T-helper 9 cell (primary cell): ENCODE measurements at places on chromosomes 12 and 14.

DNA sequence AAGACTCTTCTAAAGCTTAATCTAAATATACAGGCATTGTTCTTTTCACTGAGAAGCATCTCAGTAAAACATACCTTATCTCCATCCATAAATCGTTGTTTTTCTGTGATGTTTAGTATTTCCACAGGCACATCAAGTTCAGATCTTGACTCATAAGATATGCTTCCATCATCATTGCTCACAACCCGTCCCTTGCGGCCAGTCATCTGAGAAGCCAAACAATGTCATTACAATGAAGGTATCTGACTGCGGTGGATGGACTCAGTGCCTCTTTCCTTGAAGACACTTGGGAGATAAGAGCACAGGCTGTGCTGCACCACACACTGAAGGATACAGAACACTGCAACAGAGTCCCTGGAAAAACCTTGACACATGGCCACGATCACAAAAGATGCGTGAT, 44.8 kb downstream of the SBNO1 start:
- no peak for DNase-seq

DNA sequence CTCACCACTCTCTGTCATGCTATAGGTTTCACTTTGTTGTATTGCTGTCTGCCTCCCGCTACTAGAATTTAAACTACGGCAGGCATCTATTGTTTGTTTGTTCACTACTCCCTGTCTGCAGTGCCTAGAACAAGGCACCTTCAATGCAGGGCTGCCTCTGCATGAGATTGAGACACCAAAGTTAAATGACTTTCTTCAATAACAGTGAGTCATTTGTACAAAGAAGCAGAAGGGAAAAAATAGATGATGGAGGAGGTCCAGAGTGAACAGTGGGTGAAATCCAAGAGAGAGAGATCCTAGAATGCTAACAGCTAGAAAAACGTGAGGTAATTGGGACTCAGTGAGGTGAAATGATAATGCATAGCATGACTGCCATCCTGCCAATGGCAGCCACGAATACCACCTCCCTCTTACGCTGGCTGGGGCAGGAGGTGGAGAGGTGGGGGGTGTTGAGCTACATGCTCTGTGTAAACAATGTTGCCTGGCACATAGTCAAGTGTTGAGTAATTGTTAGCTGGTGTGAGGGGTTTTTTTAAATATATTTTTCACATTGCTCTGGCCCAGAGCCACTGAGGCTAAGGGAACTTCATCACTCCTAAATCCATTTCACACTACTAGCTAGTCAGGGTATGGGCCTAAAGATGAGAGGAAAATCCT, 367.6 kb downstream of the RPS29 start:
- no peak for DNase-seq

DNA sequence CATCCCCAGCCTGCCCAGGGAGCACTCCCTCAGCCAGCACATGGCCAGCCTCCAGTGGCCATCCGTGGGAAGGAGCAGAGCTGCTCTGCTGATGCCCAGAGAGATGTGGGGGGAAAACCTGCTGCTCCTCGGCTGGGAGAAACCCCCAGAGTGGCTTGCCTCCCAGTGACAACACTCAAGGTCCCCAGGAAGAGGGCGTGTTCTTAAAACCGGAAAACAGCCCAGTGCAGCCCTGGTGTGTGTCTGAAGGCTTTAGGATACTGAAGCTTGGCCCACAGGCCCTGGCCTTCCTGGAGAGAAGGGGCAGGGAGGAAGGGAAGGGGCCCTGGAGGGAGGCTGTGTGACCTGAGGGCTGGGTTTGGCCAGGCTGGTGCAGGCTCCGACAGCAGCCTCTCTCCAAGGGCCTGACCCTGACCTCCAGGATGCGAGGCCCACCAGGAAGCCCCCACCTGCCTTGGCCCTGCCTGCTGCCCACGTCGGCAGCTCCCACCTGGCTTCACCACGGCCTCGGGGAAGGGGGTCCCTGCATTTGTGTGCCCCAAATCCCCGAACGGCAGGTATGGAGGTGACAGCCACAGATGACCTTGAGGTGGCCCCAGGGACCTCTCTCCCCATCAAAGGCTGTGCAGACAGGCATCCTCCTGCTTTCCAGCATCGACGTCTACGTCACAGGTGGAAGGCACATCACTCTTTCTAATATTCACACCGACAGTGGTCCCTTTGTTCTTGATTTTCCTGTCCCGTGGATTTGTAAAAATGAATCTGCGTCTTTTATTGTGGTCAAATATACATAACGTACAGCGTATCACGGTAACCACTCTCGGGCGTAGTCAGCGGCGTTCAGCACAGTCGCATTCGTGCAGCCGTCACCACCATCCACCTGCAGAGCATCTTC, 190.0 kb upstream of the C14orf180 start:
- peak; percentile 34 for DNase-seq

- no peak for DNase-seq
Measured at GRCh38 chr12:119809023-119809422, 68.1 kb downstream of the CIT start.

DNA sequence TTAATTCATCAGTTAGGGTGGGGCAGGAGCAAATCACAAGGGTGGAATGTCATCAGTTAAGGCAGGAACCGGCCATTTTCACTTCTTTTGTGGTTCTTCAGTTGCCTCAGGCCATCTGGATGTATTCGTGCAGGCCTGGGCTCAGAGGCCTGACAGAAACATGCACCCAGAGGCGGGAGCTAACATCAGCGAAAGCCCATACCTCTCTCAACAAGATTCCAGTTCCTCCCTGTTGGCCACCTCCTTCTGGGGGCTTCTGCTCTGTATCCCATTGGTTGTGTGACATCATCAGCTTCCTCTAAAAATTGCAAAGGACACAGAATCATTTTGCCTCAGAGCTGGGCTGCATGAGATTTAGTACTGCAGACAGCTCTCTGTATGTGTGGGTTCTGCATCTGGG, 134.3 kb downstream of the ZNF664 start:
- no peak for DNase-seq

- no peak for DNase-seq
Measured at GRCh38 chr14:55589171-55589570, 9.2 kb downstream of the KTN1 start.

GRCh38 chr12:10974965-10975364, 11.7 kb downstream of the TAS2R50 start:
- DNase-seq: no peak

DNA sequence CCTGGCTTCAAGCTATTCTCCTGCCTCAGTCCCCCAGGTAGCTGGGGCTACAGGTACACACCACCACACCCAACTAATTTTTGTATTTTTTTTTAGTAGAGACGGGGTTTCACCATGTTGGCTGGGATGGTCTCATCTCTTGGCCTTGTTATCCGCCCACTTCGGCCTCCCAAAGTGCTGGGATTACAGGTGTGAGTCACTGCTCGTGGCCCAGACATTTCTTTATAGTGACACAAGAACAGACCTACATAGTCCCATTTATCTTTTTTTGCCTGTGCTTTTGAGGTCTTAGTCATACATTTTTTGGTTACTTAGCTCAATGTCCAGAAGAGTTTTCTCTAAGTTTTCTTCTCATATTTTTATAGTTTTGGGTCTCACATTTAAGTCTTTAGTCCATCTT, 247.4 kb downstream of the SYT10 start:
- no peak for DNase-seq

DNA sequence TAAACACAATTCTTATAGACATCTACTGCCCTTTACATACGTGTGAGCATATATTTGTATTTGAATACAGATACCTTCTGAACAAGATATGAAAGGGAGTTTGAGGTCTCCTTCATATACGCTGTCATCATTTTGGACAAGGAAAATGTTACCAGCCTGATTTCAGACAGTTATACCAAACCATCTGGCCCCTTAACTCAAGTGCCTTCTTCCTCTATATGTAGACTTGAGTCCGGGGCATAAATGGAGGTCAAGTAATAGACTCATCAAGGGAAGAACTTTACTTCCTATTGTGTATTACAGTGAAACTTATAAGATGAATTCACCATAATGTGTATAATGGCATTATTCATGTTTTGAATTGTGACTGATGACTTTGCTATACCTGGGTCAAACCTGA, 52.2 kb downstream of the FAR2 start:
- DNase-seq: no peak

- DNase-seq: no peak
Measured at GRCh38 chr14:92317511-92317910, 5.5 kb upstream of the SLC24A4 start.

- DNase-seq: no peak
Measured at GRCh38 chr12:85836197-85837090, at the start of gene RASSF9. Gene RASSF9, minus strand, starts transcription at chr12:85836409. Its CDS starts 208 bp downstream, at chr12:85836201.

- DNase-seq: no peak
Measured at GRCh38 chr14:24069411-24069735, 2.0 kb upstream of the CPNE6 start.

- no peak for DNase-seq
Measured at GRCh38 chr12:32051511-32052211, 55.0 kb upstream of the BICD1 start.

DNA sequence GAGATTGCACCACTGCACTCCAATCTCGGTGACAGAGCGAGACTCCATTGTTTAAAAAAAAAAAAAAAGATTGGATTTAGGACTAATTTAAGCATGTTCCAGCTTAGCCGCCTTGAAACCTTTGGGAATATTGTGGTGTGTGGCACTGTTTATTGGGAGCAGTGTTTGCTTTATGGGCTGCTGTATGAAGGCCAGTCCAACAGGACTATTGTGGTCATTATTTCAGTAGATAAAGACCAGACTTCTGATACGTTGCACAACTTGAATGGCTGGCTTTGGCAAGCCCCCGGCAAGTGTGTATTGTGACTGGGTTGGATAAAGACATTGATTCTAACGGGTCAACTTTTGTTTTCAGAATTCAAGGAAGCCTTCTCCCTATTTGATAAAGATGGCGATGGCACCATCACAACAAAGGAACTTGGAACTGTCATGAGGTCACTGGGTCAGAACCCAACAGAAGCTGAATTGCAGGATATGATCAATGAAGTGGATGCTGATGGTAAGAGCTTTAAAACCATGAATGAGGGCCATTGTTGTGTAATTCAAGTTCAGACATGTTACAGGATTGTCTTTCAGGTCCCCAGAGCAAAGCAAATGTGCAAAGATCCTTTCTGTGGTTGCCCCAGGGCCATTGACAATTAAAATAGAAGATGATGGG, 4.2 kb downstream of the CALM1 start:
- DNase-seq: no peak

DNA sequence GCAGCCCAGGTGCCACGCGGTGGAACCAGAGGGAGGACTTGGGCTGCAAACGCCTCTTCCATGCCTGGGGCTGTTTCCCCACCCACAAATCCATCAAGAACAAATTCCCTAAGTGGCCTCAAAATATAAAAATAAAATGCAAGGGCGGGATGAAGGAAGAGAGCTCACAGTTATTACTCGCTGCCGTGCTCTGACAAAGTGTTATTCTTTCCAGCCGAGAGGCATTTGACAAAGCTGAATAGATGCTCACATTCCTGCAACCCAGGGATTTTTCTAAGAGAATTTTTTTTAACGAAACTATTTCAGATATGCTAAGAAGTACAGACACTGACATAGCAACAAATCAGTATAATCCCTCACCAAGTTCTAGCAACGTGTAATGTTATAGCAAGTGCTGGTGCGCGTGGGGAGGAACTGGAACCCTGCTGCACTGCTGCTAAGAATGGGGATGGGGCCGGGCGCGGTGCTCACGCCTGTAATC, 70.7 kb downstream of the SCARB1 start:
- no peak for DNase-seq

DNA sequence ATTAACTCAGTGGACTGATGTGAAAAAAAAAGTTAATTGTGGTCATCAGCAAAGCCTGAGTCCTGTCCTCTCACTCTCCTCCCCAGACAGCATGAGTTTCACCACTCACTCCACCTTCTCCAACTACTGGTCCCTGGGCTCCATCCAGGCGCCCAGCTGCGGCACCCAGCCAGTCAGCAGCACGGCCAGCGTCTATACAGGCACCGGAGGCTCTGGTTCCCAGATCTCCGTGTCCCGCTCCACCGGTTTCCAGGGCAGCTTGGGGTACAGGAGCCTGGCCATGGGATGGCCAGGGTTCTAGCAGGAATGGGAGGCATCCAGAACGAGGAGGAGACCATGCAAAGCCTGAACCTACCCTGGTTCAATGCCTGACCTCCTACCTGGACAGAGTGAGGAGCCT, 6.0 kb downstream of the MED6 start:
- DNase-seq: no peak

GRCh38 chr14:102591372-102591943, 991 bp upstream of the RCOR1 start:
- peak; percentile 24 for DNase-seq

DNA sequence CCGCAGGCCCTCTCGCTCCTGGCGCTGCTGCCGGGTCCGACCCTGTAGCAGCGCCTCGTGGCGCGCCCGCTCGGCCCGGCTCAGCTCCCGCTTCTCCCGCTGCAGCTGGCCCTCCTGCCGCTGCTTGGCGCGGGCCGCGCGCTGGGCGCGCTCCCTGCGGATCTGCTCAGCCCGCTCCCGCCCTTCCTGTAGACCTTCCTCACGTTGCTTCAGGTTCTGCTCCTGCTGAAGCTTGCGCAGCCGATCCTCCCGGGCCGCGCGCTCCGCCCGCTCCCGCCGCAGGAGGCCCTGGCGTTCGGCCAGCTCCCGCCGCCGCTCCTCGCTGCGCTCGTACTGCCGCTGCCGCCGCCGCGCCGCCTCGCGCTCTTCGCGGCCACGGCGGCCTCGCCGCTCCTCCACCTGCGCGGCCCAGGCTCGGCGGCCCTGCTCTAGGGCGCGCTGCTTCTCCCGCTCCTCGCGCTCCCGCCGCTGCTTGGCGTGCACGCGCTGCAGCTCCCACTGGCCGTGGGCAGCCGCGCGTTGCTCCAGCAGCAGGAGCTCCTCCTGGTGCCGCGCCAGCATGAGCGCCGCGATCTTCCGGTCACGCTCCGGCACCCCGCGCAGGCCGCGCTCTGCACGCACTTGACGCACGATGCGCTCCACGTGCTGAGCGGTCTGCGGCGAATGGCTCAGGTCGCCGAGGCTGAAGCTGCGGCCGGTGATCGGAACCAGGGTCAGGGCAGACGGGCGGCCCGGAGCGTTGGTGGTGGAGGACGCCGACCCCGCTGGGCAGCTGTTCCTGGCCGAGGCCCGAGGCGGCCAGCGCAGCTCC, 2.4 kb downstream of the CCDC177 start:
- DNase-seq: no peak

- no peak for DNase-seq
Measured at GRCh38 chr14:99382781-99383471, 97.7 kb downstream of the SETD3 start.

- no peak for DNase-seq
Measured at GRCh38 chr14:52048641-52049204, 20.1 kb downstream of the NID2 start.

- peak; percentile 65 for DNase-seq
Measured at GRCh38 chr14:105203057-105203531, 22.0 kb upstream of the NUDT14 start.

- no peak for DNase-seq
Measured at GRCh38 chr12:3647504-3647903, 105.4 kb downstream of the CRACR2A start.
